ENCODE measurements at places on chromosomes 12 and 14.
A peak's percentile ranks its signal among the peaks of the same experiment; 100 is the strongest.

DNA sequence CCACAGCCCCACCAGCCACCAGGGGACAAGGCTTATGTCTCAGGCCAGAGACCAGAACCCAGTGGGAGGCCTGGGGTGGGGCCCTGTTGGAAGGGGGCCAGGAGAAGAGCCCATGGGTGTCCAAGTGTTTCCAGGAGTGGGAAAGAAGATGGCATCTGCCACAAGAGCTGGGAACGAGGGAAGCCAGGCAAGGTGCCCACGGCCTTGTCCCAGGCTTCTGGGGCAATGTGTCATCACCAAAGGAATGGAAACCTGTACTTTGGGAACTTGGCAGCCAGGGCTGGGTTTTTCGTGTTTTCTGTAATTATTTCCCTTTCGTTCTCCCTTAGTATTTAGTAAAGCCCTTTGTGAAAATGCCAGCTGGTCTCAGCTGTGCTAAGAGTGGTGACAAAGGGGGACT, 5.3 kb upstream of the PGF start:
- DNase-seq: no peak

DNA sequence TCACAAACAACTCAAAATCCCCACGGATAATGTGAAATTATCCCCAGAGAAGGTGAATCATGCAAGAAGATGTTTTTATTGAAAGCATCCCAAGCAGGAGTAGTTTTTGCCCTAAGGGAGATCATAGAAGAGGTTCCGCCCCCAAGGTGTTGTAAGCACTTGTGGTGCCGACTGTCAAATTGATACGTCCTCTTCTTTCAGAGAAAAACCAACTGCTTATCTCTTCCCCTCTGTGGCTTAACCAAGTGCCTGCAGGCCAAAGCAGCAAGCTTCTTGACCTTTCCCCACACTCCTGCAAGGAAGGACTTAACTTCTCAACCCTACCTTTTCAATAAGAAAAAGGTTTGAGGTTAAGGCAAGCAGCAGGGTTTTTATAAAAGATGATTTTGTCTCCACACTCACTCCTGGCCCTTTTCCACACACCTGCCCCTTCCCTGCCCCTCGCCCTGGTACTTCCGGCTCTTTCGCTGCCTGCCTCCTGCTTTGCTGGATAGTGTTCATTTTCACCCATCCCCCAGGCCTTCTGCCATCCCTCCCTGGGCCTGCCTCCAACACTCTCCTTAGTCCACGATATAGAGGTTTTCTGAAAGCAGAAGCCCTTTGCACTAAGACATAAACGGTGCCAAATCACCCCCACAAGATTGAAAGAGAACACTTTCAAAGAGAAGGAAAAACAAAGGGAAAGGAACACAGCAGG, 114.5 kb downstream of the EGLN3 start:
- no peak for DNase-seq

DNA sequence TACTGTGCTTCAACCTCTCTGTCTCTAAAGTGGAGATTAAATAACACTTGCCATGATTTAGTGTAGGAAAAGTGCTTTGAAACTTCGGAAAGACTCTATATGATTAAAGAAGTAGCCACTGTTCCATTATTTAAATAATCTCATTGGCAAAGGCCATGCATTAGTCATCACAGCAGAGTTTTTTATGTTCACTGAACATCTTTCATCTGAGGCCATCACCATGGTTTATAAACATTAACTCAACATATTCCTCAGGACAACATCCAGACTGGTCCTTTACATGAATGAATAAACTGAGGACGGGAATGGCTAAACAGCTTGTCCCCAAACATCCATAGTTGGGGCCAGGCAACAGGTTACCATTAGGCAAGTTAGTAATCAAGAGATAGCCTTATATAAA, 124.6 kb upstream of the FRMD6 start:
- no peak for DNase-seq

GRCh38 chr12:91983935-91984334, 161.7 kb downstream of the BTG1 start:
- DNase-seq: no peak

- no peak for DNase-seq
Measured at GRCh38 chr14:53719536-53719935, 237.1 kb downstream of the BMP4 start.

- no peak for DNase-seq
Measured at GRCh38 chr14:26729851-26730250, 132.0 kb upstream of the NOVA1 start.

DNA sequence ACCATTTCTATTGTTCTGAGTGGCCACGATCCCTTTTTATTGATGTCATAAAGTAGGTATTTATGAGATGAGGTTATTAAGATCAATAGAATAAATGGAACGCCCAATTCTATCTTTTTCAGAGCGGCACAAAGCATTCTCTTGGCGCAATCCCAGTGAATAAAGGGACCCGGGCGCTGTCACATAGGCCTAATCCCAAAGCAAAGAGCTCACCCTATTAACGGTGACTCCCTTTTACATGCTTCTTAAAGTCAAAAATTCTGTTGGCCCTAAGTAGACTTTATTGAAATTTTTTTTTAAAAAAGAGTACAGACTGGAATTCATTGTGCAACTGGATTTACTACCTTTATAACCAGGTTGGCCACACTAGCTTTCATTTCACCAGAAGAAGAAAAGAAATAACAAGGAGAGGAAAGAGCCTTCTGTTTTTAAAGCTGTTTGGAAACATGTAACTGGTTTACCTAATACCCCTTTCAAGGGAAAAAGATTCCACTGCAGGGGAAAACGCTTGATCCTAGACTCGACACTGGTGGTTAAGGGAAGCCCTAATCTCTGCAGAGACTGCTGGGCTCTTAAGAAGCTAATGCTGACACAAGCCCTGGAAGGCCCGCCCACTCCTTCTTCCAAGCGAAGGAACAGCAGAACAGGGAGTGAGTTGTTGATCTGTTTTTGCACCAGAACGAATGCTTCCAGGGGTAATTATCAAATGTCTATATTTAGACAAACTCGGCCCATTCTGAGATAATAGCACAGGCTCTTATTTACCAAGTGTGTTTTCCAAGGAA, 381.2 kb downstream of the BCL11B start:
- no peak for DNase-seq

DNA sequence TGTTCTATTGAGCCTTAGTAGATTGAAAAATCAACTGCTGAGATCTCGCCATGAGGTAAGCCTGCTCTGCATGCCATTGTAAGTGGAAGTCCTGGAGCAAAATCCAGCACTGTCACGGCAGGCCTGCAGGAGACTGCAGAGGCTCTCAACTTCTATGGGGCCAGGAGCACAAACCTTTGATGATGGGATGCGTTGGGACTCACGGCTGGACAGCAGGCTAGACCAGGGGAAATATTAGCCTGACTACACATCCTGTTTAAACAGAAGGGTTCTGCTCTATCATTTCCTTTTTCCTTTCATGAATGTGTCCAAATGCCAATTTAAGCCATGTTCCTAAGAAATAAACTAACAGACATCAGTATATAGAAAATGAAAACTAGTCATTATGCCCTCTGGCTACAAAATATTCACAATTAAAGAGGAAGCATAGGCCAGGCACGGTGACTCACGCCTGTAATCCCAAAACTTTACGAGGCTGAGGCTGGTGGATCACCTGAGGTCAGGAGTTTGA, 33.9 kb upstream of the RASSF8 start:
- DNase-seq: no peak

DNA sequence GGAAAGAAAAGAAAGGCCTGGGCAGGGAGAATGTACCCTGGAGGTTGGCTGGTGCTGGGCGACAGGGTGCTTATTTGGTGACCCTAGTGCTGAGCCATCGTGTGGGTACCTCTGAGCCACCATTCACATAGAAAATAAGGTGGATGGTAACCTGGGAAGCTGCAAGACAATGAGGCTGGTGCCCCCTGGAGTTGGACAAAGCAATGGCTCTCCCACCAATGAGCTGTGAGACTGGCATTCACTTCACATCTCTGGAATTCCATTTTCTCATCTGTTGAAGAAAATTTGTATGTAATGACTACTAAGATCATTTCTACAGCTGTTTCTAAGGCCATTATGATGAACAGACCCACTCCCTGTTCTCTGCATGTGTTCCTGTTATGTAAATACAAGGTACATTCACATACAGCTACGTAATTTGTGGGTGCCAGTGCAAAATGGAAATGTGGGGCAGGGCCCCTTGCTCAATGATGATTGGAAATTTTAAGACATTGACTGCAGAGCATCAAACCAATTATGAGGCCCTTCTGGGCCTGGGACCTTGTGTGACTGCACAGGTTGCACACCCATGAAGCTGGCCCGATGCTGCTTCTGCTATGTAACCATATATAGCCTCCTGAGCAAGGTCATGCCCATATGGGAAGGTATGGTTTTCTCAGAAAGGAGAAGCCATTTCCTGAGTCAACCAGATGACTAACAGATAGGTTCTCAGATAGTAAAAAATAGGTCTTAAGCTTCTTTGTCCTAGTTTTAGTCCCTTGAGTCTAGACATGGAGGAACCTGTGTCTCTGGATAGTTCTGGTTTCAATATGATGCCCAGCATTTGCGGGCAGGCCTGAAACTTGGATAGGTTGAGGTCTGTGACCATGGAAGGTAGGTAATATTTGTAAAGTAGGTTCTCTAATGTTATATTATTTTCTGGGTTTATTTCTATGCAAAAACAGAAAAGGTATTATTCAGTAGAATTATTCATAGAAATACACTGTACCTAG, 63.4 kb upstream of the IGF1 start:
- no peak for DNase-seq

- no peak for DNase-seq
Measured at GRCh38 chr14:50475460-50475859, 56.9 kb downstream of the MAP4K5 start.

GRCh38 chr12:128458301-128458974, 191.5 kb downstream of the TMEM132C start:
- no peak for DNase-seq

DNA sequence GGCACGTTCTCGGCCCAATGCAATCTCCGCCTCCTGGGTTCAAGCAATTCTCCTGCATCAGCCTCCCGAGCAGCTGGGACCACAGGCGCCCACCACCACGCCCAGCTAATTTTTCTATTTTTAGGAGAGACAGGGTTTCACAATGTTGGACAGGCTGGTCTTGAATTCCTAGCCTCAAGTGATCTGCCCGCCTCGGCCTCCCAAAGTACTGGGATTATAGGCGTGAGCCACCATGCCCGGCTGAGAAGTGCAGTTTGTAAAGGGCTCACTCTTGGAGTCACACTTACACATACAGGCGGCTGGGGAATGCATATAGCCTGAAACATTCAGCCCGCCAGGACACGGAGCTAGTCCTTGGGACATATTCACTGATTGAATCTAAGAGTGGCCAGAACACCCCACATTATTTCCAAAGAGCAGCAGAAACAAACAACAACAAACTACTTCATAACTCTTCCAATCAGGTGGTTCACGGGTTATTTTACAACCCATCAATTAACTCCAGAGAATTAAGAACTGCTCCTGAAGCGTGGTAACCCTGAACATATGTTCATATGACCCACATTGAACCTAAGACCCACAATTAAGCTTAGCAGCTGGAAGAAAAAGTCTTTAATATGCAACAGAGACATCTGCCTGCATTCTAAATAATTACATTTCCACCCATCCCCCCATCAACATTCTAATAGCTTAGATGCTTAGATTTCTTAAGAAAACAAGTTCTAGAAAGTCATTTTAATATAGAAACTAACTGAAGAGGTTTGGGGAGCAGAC, 49.2 kb downstream of the SSH1 start:
- no peak for DNase-seq

DNA sequence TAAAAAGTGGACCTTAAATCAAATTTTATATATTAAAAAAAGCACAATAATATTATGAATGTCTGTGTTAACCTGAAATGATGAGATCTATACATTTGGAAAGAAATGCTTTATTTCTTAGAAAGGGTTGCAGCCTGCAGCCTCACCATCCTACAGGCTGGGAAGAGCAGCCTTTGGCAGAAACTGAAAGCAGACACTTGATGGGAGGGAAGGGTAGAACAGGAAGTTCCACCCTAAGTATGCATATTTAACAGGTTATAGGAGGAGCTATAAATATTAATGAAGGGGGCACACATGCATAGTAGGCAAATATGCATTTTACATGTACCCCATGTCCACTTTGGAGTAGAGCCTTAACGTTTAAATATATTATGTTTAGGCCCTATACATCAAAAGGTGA, 498.0 kb downstream of the FLRT2 start:
- DNase-seq: no peak

DNA sequence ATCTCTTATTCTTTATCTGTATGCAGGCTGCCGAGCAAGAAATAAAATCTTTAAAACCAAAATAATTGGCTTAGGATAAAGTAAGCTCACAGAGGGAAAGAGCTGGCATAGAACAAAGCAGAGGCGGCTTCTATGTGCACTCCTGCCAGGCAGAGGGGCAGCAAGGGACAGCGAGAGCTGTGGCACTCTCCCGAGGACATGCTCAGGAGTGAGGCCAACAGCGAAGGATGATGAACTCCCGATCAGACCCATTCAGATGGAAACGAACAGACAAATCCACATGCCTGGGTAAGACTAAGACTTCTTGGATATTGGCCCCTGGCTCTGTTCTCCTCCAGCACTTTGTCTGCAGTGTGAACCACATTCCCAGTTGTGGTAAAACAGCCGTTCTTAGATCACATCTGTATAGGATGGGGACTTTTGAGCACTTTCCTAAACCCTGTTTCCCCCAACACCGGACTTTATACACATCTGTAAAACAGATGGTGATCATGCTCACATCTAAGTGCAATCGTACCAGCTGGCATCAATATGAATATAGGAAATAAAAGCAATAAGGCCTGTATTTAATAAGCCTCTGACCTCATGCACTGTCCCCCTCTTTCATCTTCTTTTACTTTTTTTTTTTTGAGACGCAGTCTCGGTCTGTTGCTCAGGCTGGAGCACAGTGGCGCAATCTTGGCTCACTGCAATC, 134.1 kb downstream of the PPM1H start:
- no peak for DNase-seq

- DNase-seq: no peak
Measured at GRCh38 chr14:88437658-88438057, 52.2 kb downstream of the SPATA7 start.

- no peak for DNase-seq
Measured at GRCh38 chr12:26953447-26953846, 15.2 kb downstream of the FGFR1OP2 start.

- DNase-seq: no peak
Measured at GRCh38 chr12:113720629-113721028, 245.5 kb downstream of the RBM19 start.

- DNase-seq: peak; percentile 39
Measured at GRCh38 chr12:10497602-10498001, 8.1 kb upstream of the EIF2S3B start.

- DNase-seq: no peak
Measured at GRCh38 chr14:99203801-99204200, 68.2 kb downstream of the BCL11B start.

- no peak for DNase-seq
Measured at GRCh38 chr14:77197988-77198387, 16.4 kb downstream of the TMEM63C start.

- DNase-seq: no peak
Measured at GRCh38 chr12:89023936-89024335, 328.4 kb downstream of the DUSP6 start.

GRCh38 chr14:104435147-104436046, 144.2 kb upstream of the C14orf180 start:
- peak; percentile 50 for DNase-seq

DNA sequence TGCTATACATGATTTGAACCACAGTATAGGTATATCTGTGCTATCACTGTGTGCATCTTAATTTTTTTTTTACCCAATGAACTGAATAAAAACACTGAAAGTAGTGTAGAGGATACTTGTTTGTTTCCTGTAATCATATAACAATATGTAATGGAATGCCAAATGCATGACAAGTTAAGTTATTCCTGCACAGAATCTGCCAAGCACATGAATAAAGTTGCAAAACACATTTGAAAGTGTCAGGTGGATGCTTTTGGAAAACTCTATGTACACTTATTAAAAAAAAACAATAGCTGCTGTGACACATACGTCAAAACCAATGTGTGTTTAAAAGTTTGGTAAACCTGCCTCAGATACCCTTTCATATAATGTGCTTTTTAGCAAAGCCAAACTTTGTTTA, 1638.1 kb upstream of the SEL1L start:
- DNase-seq: no peak

Measured in activated naive CD4-positive, alpha-beta T cell treated with anti-CD3 and anti-CD28 coated beads, Interleukin-2, amount 50 U/mL, for 72 hours (primary cell).